ENCODE measurements at places on chromosomes 4 and X.
A peak's percentile ranks its signal among the peaks of the same experiment; 100 is the strongest.

DNA sequence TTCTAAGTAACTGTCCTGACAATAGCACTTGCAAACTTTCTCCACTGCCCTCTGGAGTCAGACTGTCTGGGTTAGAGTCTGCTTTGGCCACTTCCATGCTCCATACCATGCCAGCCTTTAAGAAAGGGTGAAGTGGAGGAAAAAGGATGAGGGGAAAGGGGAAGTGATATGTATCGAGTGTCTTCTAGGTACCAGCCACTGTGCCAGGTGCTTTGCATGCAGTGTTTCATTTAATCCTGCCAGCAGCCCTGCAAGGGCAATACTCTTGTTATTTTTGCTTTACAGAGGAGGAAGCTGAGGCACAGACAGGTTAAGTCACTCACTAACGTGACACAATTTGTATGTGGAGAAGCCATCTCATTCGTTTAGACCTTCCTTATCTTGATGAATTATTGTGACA lies 55.6 kb downstream of the RTL9 start:
- DNase-seq, result no peak

DNA sequence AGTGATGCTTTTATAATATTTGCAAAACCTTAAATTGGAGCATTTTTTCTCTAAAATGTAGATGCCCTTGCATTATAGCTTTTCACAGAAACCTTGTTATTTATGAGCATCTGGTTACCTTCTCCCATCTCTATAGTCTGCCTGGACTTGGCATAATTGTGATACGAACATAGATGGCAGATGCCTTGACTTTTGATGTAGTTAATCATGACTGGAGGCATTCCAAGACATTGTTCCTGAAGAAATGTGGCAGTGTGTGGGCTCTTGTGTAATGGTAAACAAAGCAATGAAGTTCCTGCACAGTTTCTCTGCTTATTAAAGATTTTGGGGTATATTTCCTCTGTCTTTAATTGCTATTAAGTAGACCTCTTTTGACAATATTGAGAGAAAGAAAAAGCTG lies 500.1 kb downstream of the PCDH19 start:
- DNase-seq, result no peak

- no peak for DNase-seq
These were observed 78.7 kb downstream of the ATP8A1 start for GRCh38 chr4:42578187-42578586.

DNA sequence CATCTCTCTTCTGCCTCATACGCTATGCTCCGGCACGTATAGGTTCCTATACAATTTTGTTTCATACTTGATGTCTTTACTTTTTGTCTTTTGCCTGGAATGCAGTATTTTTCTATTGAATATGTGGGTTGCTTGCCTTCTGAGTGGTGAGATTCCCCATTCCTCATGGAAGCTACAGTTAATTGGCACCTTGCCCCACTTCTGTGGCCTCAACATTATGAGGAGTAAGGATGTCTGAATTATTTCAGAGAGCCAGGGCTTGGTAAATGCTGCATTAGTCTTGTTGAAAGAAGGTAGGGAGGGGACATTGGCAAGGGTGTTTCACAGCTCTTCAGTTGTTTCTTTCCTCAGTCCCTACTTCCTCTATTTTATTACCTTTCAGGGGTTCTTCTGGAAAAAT lies 23.0 kb downstream of the CDKL5 start:
- no peak for DNase-seq

GRCh38 chr4:164373021-164373420 lies 380.9 kb upstream of the SMIM31 start:
- DNase-seq, result no peak

DNA sequence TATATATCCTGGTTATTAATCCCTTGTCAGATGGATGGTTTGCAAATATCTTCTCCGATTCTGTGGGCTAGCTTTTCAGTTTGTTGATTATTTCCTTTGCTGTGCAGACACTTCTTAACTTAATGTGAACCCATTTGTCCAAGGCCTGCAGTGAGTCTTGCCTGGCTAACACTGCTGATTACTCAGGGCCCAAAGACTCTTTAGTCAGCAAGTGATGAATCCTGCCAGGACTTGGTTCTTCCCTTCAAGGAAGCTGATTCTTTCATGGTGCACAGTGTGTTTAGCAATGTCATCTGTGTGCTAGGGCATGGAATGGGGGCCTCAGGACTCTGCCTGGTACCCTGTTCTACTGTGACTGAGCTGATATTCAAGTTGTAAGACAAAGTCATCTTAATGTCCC lies 81.8 kb upstream of the TEX13A start:
- no peak for DNase-seq

GRCh38 chr4:5750052-5750945 lies 39.3 kb downstream of the EVC start:
- no peak for DNase-seq

DNA sequence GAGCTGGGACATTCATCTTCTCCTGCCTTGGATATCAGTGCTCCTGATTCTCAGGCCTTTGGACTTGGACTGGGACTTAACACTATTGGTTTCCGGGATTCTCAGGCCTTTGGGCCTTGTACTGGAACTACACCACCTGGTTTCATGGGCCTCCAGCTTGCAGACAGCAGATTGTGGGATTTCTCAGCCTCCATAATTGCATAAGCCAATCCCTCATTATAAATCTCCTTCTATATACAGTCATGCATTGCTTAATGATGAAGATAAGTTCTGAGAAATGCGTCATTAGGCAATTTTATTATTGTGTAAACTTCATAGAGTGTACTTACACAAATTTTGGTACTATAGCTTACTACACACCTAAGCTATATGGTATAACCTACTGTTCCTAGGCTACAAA lies 8.9 kb upstream of the CCNG2 start:
- DNase-seq, result no peak

DNA sequence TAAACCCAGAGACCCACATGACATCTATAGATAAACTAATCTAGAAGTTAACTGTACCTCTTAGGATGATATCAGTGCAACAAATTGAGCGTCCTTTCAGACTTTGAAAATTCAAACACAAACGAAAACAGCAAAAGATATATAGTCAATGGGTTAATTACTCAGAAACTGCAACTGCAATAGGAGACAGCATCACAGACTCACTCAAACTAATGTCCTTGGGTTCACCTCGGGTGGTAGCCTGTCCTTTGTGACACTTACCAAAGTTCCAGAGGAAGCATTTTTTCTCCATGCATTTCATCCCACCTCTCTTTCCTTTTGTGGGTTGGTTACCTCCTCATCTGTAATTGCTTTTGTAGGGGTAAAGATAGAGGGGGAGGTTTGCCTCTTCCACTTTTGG lies 9.7 kb downstream of the GC start:
- DNase-seq, result no peak

DNA sequence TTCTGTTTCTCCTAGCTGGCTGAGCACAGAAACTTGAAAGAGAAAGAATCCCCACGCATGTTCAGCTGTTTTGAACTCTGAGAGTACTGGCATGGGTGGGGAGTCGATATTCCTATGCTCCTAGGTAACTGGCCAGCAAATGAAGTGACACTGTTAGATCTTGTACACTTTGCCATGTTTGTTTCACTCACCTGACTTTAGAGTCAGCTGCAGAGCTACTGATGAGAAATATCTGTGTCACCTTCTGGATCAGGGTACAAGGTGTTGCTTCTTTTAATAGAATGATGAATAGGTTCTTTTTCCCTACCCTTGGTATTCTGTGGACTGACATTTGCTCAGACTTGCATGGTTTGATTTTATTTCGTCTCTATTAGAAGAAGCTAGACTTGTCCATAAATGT lies 28.3 kb downstream of the OCRL start:
- DNase-seq, result no peak

DNA sequence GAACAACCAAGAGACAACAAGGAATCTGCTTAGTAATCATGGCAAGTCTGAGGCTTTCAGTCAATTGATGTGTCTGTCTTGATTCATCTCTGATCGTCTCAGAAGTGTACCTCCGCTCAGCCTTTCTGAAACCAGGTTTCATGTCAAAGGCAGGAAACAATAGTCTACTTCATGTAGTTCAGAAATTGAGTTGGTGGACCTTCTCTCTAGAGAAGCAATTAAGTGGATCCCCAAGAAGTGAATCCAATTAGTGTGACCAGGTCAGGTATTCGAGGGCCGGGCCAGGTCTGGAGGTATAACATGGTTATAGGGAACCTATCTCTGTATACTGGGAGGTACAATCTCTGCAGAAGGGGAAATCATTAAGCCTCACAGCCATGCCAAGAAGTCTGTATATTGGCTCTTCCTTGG lies 32.0 kb downstream of the DAPP1 start:
- DNase-seq, result no peak

- no peak for DNase-seq
These were observed 45.4 kb downstream of the FGFRL1 start for GRCh38 chr4:1056671-1057402.

DNA sequence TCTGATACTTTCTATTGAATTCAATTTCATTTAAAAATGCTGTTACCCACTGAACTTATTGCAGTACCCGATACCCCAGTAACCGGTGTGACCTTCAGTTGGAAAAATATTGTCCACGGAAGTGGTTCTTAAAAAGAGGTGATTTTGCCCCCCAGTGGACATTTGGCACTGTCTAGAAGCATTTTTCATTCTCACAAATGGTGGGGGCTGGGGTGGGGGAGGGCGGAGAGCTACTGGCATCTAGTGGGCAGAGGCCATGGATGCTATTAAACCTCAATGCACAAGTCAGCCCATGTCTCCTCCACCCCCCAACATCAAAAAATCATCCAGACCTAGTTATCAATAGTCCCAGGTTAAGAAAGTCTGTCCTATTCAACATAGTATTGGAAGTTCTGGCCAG lies 19.6 kb upstream of the CHM start:
- DNase-seq, result no peak

GRCh38 chr4:168647646-168648375 lies 151.0 kb downstream of the PALLD start:
- DNase-seq, result no peak

DNA sequence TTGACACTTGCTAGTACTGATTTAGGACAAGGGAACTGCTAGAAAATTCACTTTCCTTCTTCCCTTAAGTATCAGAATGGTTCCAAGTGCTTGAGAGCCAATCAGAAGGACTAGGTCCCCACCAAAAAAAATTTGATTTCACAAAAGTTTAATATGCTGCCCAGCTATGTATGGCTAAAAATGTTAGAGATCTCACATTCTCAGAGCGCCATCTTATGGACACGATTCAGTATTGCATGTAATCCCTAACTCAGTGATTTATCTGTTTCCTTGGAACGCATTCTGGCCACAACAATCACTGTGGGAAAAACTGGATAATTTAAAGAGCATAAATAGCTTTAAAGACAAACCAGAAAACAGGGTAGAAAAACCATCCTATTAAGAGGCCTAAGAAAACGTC lies 255.1 kb upstream of the GPC4 start:
- DNase-seq, result no peak

DNA sequence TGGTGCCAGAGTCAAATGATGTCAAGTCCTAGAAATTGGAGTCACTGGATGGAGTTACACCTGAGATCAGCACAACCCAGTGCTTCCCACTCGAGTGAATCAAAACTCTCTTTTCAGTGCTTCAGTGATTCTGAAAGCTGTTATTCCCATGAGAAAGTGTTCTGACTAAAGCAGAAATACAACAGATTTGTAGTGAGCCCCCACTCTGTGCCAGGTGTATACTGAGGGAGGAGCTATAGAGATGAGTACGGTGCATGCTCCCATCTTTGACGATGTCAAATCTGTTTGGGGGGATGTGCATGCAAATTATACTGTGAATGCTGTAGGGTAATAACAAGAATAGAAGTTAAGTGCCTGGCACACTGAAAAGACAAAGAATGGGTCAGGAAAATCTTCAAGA lies 330.2 kb downstream of the HS3ST1 start:
- DNase-seq, result no peak

- no peak for DNase-seq
These were observed 8.3 kb downstream of the SRPX2 start for GRCh38 chrX:100652266-100652665.

- peak; percentile 26 for DNase-seq
These were observed 119.0 kb downstream of the NKX6-1 start for GRCh38 chr4:84379917-84380641.

- DNase-seq, result no peak
These were observed 14.3 kb upstream of the TMEM165 start for GRCh38 chr4:55381502-55381901.

- no peak for DNase-seq
These were observed 9.8 kb downstream of the BGN start for GRCh38 chrX:153504445-153505016.

Data from glutamatergic neuron (in vitro differentiated cells).